ENCODE measurements at places on chromosomes 12 and 14.

- no peak for DNase-seq
Measured at GRCh38 chr14:54739514-54739913, 163.1 kb downstream of the GCH1 start.

- no peak for DNase-seq
Measured at GRCh38 chr14:89504602-89505313, 87.7 kb upstream of the FOXN3 start.

DNA sequence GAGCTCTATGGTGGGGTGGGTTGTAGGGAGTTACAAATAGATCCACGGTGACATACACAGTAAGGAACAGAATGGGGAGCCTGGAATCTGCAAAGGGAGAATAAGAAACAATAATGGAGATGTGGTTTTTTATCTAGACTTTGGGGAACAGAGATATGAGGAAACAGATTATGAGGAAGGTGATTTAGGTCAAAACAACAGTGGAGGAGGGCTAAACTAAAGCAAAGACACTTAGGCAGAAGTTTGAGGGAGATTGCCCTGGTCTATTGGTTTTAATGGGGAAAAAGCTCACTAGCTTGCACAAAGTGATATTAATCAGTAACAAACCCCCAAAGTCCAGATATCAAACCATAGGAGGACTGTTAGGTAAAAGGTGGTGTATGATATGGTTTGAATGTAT, 144.5 kb upstream of the DYRK2 start:
- DNase-seq: no peak

DNA sequence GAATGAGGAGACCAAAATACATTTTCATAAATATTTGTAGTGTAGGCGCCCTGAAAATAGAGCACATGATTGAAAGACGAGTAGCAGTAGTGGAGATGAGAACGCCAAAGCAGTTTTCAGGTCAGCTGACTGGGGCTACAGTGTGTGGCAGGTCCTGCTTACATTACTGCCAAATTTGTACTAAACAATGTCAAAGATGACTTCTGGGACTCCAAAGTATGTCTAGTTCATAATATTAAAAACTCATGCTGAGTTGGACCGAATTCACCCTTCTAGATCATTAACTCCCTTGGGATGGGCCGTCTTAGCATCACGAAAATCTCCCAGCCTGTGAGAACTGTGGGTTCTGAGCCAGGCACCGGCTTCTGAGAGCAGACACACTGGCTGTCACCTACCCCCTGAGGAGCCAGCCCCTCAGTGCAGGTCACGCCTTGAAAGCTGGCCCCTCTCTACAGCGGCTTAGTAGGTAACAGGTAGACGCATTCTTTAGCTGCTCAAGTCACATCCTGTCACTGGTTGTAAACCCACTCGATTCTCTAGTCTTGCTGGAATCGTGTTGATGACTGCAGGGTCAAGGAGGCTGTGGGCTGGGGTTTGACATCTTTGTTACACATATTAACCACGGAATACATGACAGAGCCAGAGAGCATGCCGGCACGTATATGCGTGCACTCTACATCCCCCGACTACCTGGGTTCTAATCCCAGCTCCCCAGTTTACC, 210.4 kb downstream of the ETV6 start:
- no peak for DNase-seq

- DNase-seq: no peak
Measured at GRCh38 chr14:90050271-90050670, 11.5 kb upstream of the KCNK13 start.

- no peak for DNase-seq
Measured at GRCh38 chr12:12800406-12801180, 12.6 kb upstream of the DDX47 start.

- DNase-seq: no peak
Measured at GRCh38 chr12:94622475-94622874, 27.9 kb downstream of the TMCC3 start.
